A172 (cell line): ENCODE measurements at places on chromosomes 1 and 21. TPM values are rescaled to one million over a fixed set of nuclear protein-coding genes. Genes with fewer than 3 reads are reported as not detected.
A peak's percentile ranks its signal among the peaks of the same experiment; 100 is the strongest.

SYT6 gene
- total RNA-seq, result not detected in 2 replicates

DNA sequence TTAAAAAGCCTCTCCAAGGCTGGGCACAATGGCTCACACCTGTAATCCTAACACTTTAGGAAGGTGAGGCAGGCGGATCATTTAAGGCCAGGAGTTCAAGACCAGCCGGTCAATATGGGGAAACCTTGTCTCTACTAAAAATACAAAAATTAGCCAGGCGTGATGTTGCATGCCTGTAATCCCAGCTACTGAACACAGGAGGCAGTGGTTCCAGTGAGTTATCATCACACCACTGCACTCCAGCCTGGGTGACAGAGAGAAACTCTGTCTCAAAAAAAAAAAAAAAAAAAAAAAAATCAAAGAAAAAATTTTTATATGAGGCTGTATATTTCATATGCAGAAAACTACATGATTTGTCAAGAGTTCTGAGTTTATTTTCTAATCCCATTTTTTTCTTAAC lies 1107.1 kb upstream of the TMPRSS15 start:
- DNase-seq, result no peak

- no peak for DNase-seq
Observed at GRCh38 chr1:14136152-14136763, 436.3 kb downstream of the PRDM2 start.

DNA sequence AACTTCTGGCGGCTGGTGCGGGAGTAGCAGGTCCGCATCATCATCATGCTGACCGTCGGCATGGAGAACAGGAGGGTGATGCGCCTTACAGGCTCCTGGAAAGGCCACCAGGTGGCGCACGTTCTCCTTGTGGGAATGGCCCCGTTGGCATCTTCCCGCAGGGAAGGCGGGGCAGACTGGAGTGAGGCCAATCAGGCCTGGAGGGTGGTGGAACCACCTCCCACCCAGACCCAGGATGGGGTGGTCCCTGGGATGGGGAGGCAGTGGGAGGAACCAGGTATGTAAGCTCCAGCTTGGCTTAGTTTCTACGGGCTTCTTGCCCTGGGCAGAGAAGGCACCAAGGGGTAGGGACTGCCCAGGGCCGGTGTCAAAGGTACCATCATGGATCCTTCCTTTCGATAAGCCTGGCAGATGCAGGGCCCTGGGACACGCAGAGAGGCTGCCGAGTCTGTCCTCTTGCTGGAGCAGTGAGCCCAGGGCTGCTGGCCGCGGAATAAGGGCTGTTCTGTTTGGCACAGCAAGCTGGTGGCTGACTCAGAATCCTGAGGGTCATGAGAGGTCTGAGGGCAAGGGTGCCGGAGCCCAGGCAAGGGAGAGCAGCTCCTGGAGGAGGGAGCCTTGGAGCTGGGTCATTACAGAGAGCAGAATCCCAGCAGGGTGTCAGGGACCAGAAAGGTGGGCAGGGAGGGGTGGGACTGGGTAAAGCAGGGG lies 8.7 kb upstream of the LGR6 start:
- DNase-seq, result peak; percentile 92

GRCh38 chr1:159949123-159949522 lies 3.7 kb upstream of the IGSF9 start:
- no peak for DNase-seq

UTP25 gene
- total RNA-seq, result 12.1 and 15.9 TPM in 2 replicates

DNA sequence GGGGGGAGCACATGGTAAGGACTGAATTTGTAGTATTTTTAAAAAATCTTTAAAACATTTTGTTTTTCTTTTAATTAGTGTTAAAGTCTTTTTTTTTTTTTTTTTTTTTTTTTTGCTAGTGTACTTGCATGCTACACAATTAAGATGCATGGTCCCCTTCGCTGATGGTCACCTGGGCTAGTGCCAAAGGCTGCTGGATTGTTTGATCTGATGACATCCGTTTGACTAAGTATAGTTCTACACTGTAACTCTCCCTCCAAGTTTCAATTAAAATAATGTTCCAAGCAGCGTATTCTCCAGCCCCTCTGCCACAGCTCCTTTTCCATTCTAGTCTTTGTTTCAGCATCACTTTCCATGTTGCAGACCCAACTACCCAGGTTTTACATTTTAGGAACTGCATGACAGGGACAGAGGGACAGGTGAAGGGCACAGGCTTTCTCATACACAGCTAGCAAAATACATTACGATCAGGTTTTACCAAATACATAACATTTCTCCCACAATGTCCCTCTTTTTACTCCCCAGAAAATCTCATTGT lies 852 bp upstream of the RAVER2 start:
- DNase-seq, result no peak

DNA sequence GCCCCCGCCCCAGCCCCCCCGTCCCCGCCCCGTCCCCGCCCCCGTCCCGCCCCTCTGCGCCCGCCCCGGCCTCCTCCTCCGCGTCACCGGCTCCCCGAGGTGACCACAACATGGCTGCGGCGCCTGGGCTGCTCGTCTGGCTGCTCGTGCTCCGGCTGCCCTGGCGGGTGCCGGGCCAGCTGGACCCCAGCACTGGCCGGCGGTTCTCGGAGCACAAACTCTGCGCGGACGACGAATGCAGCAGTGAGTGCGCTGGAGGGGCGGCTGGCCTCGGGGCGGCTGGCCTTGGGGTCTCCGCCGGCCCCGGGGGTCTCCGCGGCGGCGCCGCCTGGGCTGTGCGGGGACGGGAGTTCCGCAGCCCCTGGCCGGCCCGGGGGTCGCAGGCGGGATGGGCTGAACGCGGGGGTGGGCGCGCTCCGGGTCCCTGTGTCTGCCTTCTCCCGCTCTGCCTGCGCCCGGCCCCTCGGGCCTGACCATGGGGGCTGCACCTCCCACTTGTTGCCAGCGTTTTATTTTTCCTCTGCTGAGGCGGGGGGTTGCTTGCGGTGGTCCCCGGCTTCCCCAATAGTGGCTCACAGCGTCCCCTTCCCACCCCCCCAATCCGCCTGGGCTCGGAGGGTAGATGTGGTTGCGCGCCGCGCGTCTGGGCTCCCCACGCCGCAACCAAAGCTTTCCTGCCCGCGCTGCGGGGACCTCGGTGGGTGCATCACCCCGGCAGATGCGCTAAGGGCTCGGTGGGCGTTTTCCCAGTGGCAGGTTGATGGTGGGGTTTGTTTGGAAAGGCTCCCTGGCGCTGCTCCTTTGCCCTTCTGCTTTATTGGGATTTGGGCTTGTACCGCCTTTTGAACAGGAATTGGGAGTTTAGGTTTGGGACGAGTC lies at the start of gene MIA3:
MIA3 (plus strand) TSS at position 97 of the 879 bp plus-strand sequence; CDS start at position 111, 14 bp downstream.
- no peak for DNase-seq

DNA sequence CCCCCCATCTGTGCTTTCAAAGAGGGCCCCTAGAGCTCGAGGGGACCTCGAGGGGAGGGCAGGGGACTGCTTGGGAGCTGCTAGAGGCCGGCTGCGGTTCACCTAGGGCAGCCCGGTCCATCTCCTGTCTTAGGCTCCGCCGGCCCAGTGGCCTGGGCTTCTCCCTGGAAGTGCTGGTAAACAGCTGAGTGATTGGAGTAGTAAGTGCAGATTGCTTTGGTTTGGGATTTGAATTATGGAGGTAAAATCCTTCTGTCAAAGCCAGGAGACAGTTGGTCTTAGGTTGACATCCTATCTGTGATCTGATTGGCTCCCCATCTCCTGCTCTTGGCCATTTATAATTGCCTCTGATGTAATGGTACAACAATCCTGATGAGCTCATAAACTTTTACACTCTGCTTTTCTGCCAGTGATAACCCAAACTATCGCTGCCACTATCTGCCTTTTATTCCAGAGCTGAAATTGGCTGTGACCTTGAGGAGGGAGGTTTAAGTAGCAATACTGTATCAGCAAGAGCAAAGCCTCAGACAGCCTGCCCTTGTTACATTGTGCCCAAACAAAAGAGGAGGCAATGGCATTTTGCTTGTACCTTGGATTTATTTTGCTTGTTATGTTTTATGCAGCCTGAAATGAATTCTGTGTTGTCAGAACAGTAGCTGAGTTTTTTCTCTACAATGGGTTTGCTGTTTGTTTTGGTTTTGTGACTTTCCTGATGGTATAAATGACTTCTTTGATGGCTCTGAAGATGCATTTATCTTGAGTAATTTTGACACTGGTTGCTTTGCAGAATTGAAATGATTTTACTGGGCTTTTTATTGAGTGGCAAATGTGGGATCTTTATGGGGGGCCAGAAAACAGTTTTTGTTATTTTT lies 2.4 kb downstream of the ARID1A start:
- peak; percentile 92 for DNase-seq

KRTAP7-1 gene
- not detected in 2 replicates for total RNA-seq

- DNase-seq, result no peak
Observed at GRCh38 chr1:19645411-19646251, 1.5 kb downstream of the NBL1 start.

DNA sequence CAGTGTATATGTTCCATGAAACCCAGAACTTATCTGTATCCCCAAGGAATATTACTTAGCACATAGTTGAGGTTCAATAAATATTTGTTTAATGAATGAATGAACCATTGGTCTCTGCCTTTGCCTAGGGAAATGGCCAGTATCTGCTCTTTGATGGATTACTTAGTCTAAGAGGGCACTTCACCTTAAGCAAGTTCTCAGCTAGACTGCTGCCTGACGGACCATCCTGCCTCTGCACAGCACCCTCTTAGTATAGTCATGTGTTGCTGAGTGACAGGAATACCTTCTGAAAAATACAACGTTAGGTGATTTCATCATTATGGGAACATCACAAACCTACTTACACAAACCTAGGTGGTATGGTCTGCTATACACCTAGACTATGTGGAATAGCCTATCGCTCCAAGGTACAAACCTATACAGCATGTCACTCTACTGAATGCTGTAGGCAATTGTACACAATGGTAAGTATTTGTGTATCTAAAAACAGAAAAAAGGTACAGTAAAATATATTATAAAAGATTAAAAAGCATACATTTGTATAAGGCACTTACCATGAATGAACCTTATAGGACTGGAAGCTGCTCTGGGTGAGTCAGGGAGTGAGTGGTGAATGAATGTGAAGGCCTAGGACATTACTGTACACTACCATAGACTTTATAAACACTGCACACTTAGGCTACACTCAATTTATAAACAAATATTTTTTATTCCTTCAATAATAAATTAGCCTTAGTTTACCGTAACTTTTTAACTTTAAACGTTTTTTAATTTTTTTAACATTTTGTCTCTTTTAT lies 83.7 kb upstream of the LRRC8D start:
- no peak for DNase-seq
